ENCODE measurements at places on chromosomes 2 and 18.

DNA sequence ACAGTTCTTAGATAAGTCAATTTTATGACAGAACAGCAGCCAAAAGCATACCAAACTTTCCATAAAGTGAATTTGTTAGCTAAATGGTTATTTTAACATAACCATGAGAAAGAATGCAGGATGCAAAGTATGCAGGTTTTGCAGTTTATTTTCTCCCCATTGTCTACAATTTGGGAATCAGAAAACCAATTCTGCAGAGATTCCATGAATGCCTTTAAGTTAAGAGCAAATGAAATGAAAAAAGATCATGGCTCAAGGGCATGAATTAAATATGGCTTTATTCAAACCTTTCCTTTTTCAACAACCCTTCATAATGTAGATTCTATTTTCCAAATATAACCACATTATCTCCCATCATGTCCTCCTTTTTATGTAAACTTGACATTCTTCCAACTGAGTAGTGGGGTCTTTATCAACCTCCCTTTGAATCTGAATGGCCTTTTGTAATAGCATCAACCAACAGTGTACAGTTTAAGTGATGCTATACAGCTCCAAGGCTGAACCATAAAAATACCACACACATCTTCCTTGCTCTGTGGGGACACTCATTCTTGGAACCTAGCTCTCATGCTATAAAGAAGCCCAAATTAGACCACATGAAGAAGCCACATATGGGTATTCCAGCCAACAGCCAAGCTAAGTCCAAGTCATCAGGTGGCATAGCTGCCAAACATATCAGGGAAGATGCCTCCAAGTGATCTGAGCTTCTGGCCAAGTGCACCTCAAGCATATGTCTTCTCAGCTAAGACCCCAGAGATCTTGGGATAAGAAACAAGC lies 49.8 kb downstream of the PIAS2 start:
- DNase-seq: no peak

DNA sequence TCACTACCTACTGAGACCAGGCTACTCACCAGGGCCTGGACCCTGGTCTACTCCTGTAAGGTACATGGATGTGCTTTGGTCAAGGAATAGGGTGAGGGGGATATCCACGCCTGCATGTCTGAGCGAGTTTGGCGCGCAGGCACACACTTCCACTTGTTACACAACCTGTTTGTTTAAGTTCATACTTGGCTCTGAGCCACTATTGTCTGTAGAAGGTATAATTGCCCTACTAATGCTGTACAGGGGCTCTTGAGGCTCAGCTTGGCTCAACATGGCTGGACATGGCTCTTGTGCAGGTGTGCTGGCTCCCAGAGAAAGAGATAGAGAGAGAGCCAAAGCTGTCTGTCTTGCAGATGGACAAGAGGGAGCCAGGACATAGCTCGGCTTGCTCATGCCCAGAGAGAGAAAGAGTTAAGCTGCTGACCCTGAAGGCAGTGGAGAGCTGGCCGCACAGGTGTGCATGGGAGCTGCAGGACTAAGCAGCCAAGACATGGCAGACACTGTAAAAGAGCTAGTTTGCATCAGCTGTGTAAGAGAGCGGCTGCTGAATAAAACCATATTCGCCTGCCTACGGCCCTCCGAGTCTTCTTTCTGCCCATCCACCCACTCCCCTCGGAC lies 35.2 kb downstream of the NPPC start:
- DNase-seq: no peak

GRCh38 chr2:66324909-66325528 lies 109.9 kb upstream of the MEIS1 start:
- DNase-seq: no peak

GRCh38 chr2:100730290-100730868 lies 89.6 kb upstream of the NPAS2 start:
- DNase-seq: peak; percentile 27

GRCh38 chr2:69798909-69799526 lies 30.4 kb upstream of the GMCL1 start:
- DNase-seq: peak; percentile 32

- DNase-seq: no peak
Observed at GRCh38 chr2:187168720-187169713, 279.0 kb downstream of the CALCRL start.

DNA sequence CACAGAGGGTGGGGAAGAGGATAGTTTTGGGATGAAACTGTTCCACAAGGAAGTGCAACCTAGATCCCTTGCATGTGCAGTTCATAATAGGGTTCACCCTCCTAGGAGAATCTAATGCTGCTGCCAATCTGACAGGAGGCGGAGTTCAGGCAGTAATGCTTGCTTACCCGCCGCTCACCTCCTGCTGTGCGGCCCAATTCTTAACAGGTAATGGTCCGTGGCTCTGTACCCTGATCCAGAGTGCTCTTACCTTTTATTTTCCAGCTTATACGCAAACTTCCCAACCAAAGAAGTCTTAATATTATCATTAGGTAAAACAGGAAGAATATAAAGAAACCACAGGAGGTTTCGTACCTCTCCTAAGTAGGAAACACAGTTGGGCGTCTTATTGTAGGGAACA lies 82.7 kb upstream of the CD302 start:
- DNase-seq: no peak

- no peak for DNase-seq
Observed at GRCh38 chr2:8239531-8240088, 442.2 kb upstream of the ID2 start.

GRCh38 chr2:235678712-235679111 lies 184.9 kb downstream of the AGAP1 start:
- no peak for DNase-seq

DNA sequence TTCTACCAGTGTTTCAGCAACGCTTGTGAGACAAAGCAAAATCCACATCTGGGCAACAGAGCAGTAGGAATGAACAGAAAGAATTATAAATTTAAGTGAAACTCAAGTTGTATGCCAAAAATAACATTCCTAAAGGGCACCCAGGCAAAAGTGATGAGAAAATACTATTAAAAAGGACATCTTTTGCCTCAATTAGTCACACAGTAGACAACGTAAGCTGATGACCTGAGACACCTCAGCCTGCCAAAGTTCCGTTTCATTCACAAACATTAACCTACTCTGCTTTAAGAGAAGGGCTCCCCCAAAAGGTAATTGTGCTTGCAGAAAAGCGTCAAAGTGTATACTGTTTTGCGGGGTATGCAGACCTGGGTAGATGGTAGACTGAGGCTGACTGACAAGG lies 7.2 kb downstream of the HDLBP start:
- no peak for DNase-seq

DNA sequence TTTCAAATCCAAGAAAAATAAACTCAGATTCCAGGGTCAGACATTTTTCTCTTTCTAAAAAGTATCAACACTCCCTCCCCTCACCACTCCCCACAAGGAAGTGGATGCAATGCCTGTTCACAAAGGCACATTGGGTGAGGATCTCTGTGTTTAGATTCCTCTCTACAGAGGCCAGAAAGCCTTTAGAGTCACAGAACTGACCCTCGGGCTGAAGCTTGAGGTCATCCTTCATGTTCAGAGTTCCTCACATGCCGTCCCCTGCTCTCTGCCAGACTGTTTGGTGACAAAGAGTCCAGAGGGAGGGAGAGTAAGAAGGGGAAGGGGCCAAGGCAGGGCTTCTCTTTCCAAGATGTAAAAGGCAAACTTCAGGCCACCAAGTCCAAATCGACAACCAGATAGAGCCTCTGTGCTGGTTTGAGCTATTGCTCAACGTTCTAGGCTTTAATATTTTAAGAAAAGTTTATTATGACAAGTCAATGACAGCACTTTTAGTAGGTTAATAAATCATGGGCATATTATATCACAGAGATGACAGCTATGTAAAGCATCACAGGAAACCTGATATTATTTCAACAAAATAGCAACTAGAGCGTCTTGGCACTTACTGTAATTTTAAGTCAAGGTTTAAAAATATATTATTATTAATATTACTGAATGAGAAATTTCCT lies 269.4 kb downstream of the ETAA1 start:
- DNase-seq: no peak

DNA sequence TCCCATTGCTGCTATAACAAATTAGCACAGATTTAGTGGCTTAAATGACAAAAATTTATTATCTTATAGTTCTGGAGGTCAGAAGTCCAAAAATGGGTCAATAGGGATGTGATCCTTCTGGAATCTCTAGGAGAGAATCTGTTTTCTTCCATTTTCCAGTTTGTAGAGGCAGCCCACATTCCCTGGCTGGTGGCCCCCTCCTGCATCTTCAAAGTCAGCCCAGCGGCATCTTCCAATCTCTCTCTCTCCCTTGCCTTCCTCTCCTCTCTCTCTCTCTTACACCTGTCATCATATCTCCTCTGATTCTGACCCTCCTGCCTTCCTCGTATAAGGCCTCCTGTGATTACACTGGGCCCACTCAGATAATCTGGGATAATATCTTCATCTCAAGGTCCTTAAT lies 3.9 kb upstream of the AGAP1 start:
- DNase-seq: no peak

- no peak for DNase-seq
Observed at GRCh38 chr2:54735636-54736035, 12.2 kb downstream of the EML6 start.

GRCh38 chr2:235640926-235641723 lies 147.3 kb downstream of the AGAP1 start:
- DNase-seq: no peak

GRCh38 chr18:38843291-38843690 lies 1277.7 kb upstream of the CELF4 start:
- DNase-seq: no peak

- DNase-seq: no peak
Observed at GRCh38 chr2:205002390-205002789, 457.1 kb downstream of the PARD3B start.

- no peak for DNase-seq
Observed at GRCh38 chr2:213490087-213490486, 205.8 kb downstream of the SPAG16 start.

DNA sequence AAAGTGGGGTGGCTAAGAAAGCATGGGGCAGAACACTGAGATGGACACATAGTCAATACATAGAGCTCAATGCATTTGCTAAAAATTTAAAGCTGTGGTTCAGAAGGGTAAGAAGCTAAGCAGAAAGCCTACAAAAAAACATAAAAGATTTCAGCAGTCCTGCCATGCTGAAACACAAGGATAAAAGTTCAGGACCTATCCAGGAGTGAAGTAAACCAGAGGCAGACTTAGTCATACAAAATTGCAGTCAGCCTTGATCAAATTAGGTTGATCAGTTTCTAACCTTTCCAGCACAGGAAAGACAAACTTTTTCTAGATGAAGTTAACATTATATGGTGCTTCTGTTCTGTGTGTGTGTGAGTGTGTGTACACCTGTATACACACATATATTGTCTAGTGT lies 120.8 kb upstream of the RBMS1 start:
- no peak for DNase-seq

- no peak for DNase-seq
Observed at GRCh38 chr2:3210257-3210656, 167.4 kb downstream of the EIPR1 start.

- no peak for DNase-seq
Observed at GRCh38 chr2:51919395-51919794, 887.5 kb upstream of the NRXN1 start.

DNA sequence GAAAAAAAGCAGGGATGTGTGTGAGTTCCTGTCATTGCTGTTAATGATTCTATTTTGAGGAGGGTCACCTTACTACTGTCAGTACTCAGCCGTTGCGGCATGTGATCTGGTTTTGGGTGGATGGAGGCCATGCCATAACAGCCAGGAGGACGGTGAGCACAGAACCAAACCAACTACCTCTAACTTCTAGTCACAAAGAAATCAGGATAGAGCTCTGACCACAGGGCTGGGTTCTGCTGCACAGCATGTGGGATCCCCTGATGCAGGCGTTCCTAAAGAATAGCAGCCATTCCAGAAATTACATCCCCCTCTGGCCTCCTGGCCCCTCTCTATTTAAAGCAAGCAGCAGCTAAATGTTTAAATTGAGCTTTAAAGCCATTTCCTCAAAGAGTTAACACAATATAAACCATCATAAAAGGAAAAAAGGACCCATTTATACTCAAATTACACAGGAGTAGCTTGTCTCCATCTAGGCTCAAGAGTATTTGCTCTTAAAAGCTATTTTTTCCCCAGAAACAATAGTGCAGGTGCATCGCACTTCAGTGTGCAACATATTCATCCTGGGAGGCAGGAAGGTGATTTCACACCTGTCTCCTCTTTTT lies 786.4 kb downstream of the RNF144A start:
- no peak for DNase-seq

DNA sequence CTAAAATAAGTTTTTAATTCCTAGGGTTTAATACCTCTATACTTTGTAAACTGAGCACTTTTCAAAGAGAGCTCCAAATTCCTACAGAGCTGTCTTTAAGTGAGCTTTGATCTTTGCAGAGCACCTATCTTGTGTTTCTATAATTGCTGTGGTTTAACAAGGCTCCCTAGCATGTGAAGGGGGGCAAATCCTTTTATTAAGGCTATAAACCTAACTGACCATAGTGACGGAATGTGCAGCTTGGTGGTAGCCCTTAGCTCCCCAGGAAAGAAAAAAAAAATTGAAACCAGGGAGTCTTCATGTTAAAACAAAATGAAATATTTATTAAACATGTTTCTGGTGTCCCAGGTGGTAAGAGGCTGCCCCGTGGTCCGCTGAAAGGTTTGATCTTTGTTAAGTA lies 78.6 kb upstream of the ETAA1 start:
- no peak for DNase-seq

DNA sequence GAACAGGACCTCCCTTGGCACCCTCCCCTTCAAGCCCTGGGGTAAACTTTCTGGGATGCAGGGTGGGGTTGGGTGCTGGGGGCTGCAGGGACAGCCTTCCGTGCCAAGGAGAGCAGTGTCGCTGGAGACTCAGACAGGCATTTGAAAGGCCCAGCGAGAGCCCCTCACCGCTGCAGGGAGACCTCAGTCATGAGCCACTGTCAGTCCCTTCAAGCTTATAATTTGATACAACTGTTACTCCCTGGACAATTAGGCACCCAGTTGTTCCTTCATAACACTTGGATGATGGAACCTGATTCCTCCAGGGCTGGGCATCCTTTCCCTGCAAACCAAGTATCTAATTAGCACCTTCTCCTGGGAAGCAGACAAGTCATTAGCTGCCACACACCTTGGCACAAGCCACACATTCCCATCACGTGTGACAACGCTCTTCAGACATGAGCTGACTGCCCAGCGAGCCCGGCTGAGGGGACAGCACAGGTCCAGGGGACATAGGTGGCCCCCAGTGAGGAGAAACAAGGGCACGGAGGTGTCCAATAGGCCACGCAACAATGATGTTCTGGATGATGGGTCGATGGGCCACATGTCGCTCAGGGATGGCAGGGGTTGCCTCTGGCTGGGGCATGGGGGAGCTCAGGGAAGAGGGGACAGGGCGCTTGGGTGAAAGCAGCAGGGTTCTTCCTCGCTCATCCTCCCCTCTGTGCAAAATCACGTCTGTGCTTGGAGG lies 59.6 kb downstream of the KCNF1 start:
- DNase-seq: no peak

- no peak for DNase-seq
Observed at GRCh38 chr2:127562936-127563335, 27.5 kb downstream of the MYO7B start.

GRCh38 chr2:15811367-15811766 lies 129.0 kb upstream of the MYCN start:
- DNase-seq: no peak

Data from HEK293T (cell line).